Suppressor macrophage (primary cell): ENCODE measurements at places on chromosomes 2 and 18.
A peak's percentile ranks its signal among the peaks of the same experiment; 100 is the strongest.

- no peak for DNase-seq
Observed at GRCh38 chr2:143572421-143572820, 443.2 kb downstream of the ARHGAP15 start.

GRCh38 chr2:238818561-238818960, 29.3 kb upstream of the TWIST2 start:
- DNase-seq = no peak

- no peak for DNase-seq
Observed at GRCh38 chr18:58958628-58959027, 94.0 kb downstream of the ZNF532 start.

DNA sequence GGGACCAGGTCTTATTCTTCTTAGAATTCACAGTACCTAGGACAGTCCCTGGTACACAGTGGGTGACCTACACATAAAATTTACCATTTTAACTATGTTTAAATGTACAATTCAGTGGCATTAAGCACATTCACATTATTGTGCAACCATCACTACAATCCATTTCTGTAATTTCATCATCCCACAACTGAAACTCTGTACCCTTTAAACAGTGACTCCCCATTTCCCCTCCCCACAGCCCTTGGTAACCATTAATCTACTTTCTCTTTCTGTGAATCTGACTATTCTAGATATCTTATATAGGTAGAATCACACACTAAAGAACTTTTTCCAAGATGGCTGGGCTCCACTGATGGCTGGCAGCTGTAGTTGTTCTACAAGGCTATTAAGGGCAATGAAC, 41.6 kb downstream of the GFPT1 start:
- DNase-seq = no peak

DNA sequence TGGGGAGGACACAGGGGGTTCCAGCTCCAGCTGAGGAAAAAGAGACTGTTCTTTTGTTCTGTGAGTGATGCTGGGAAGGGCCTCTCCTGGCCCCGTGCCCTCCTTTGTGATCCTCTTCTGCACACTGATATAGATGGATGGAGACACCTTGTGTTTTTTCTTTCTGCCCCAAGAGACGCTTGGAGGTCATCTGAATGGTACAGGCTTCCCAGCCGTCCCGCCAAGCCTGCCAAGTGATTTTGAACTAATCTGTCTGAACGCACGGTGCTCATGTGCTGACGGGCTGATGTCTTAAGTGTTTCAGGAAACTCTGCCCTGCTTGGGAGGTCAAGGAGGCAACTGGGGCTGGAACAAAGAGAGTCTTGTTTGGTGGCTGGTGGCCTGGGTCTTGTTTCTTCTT, 57.5 kb downstream of the KIF5C start:
- no peak for DNase-seq

DNA sequence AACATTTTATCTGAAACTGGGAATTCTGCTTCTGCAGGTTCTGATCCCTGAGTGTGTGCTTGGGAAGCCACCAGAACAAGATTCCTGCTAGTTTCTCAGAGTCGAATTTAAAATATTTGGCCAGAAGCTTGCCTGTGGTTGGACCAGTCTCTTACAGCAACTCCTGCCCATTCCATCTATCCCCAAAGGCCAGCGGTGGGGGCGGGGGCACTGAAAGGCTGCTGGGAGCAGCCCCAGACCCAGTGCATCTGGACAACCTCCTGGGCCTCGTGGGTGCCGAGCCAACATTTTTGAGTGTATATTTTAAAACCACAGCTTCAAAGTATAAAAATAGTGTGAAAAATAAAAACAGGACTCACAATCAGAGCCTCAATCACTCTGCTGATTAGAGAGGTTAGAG, 38.6 kb upstream of the ZFP36L2 start:
- no peak for DNase-seq

GRCh38 chr2:120535081-120535480, 189.1 kb downstream of the INHBB start:
- DNase-seq = no peak

GRCh38 chr2:8479298-8479697, 202.6 kb upstream of the ID2 start:
- DNase-seq = no peak

GRCh38 chr2:119716284-119716672, 37.3 kb downstream of the TMEM177 start:
- no peak for DNase-seq

DNA sequence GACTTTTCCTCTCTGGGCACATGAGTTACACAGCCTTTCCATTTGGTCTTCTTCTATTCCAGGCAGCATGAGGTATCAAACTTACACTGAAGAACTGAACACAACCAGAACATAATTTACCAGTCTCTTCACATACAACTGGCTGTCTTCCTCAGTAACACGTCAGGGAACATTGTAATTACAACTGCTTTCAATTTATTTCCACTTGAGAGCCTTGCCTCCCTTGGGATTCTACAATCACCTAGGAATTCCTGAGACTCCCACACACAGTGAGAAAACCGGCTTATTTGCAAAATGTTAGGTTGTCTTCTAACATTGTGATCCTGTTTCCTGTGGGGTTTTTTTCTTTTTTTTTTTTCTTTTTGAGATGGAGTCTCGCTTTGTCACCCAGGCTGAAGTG, 149.9 kb downstream of the TMX3 start:
- DNase-seq = no peak

GRCh38 chr2:22893761-22894517, 491.0 kb upstream of the KLHL29 start:
- DNase-seq = no peak

DNA sequence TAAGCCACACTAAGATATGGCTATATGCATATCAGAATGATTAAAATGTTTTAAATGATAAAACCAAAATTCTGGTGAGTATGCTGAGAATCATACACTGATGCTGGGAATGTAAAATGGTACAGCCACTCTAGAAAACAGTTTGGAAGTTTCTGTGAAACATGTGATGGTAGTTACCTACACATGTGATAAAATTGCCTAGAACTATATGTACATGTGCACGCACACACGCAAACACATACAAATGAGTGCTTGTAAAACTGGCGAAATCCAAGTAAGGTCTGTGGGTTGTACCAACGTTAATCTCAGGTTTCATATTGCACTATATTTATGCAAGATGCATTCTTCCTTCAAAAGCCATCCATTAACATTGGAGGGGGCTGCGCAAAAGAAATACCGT, 195.0 kb upstream of the RAB6C start:
- no peak for DNase-seq

- DNase-seq = no peak
Observed at GRCh38 chr18:2644535-2644934, 11.0 kb upstream of the SMCHD1 start.

- DNase-seq = no peak
Observed at GRCh38 chr2:197423307-197423706, 11.5 kb downstream of the SF3B1 start.

- peak; percentile 83 for DNase-seq
Observed at GRCh38 chr2:191758518-191759507, 80.9 kb downstream of the NABP1 start.

- DNase-seq = peak; percentile 84
Observed at GRCh38 chr18:56115071-56116015, 523.0 kb downstream of the TXNL1 start.

DNA sequence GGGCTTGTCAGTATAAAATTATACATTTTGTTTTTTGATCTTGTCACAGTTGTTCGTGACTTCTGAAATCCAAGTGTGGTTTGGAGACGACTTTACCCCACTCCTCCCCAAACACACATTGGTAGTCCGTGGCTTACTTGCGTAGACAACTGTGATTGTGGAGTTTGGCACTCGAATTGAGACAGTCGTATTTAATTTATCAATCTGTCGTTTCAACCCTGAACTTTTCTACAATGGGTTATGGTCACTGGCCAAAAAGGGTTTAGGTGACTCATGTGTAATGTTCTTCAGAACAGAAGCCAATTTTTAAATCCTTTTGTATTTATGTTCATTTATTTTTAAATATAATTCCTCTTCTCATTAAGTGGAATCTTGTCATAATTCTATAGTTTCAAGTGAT, 129.9 kb downstream of the SPTBN1 start:
- no peak for DNase-seq

- DNase-seq = no peak
Observed at GRCh38 chr2:16285813-16286510, 345.6 kb downstream of the MYCN start.

DNA sequence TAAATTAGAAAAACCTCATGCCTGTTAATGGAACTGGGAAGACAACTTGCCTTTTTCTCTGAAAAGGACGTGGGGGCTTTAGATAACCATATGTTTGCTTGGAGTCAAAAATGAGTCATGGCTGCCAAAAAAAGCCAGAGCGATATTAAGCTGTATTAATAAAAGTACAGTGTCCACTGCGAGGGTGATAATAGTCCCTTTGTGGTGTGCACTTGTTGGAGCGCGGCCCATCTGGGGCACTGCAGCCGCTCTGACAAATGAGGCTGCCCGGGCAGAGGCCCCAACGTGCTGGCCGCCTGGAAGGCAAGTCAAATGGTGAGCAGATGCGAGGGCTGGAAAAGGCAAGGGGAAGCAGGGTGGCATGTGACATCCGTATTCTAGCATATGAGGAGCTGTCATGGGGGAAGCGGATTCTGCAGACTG, 103.3 kb upstream of the NCK2 start:
- DNase-seq = peak; percentile 42

DNA sequence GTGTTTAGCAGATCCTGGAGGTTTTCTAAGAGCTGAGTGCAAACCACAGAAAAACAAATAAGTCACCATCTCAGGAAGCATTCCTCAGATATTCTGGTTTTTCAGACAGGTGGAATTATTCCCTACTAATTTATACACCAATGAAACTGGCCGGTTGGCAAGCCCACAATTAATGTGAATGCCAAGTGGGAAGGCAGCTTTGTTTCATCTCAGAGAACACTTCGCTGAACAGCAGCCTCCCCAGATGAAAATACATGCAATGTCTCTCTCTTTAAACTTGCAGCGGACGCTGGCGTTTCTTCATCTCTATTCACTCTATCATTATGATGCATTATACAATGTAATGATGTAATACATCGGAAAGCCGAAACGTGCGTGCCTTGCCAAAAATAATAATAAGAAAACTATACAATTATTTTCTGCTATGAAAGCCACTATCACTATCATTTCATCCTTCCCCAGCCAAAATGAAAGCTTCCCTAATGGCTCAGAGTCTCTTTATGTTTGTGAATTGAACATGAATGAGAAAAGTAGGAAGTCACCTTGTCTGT, 649.4 kb downstream of the BCL11A start:
- DNase-seq = no peak

- DNase-seq = no peak
Observed at GRCh38 chr2:48860380-48860779, 104.9 kb upstream of the LHCGR start.

DNA sequence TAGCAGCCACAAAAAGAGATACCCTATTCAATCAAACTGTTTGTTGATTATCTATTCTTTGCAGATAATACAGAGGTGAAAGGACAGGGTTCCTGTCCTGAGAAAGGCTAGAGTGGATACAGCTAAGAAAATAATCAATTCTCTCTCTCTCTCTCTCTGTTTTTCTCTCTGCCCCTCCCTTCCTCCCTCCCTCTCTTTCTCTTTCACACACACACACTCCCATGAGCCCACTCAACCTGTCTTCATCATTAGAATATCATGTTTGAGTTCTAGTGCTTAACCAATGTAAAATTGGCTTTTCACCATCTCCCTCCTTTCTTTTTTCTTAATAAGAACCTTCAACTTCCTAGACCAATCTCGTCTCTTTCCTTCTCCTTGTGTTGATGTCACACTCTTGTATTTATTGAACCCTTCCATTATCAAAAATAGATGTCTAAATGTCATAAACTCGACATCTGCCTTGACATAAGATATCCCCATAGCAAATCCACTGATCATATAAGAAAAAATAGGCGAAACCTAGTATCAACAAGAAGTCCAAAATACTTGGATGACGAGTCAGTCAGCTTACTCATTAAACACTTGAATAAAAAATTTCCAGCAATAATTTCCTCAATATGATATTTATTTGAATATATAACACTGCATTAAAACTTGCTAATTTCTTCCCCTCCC, 42.8 kb upstream of the CYTIP start:
- no peak for DNase-seq

DNA sequence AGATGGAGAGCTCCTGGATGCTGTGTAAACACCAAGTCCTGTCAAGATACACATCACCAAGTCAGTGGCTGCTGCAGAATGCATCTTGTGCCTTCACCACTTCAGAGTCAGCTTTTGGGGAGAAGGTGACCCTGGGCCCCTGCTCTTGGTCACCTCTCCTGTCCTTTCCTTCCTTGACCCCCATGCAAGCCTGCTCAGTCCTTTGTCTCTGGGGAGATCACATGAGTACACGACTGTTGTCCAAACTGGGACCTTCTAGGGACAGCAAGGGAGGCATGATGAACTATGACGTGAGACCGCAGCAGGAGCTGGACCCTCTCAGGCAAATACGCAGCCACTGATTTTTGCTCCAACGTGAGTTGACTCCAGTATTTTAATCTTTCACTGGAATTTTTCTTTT, 706.9 kb upstream of the ID2 start:
- DNase-seq = no peak

DNA sequence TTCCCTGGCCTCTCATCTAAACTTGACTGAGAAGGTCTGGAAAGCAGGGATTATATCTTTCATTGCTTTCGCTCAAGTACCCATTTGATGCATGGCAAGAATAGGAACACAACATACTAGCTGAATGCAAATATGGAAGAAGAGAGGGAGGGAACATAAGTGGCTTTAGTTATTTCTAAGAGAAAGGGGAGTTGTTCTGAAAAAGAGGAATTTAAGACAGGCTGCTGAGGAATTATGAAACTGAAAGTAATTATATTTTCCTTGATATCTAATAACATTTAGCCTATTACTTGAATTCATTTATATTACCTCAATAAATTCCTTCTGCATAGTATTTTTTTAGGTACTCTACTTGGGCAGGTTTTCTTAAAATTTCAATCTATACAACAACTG, 105.8 kb upstream of the TTN start:
- peak; percentile 5 for DNase-seq

- DNase-seq = no peak
Observed at GRCh38 chr2:227509824-227510619, 38.1 kb downstream of the AGFG1 start.

DNA sequence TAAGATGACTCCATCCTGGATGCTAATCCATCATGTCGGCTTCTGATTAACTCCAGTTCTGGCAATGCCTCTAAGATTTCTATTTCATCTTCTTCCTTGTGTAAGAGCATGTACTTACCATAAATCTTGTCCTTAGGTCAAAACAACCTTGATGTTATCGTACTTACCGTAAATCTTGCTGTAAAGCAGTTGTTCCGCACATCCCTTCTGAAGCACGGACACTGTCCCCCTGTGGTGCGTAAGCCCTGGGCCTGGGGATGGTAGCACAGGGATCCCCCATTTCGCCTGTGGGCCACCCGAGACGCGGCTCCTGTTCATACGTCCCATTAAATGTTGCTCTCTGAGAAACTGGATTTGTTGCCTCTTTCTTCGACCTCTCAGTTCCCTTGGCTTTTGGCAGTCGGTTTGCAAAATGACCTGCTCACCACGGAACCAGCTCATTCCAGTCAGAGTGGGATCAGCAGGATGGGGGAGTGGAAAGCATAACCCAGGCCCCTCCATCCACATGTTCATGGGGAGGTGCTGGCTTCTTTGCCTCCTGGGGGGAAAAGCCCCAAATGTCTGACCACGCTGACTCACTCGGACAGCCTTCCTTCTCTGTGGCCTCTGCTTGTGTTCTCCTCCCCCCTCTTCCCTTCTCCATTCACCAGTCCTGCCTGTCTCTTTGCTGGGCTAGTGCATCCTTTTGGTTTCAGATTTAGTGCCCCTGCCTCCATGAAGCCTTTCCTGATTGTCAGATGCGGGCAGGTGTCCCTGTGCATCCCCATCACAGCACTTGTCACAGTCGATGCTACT, 49.9 kb downstream of the RAB31 start:
- no peak for DNase-seq
